Lung microvascular endothelial cell (primary cell): ENCODE measurements at places on chromosomes 1 and 21. TPM values are rescaled to one million over a fixed set of nuclear protein-coding genes. Genes with fewer than 3 reads are reported as not detected.

DNA sequence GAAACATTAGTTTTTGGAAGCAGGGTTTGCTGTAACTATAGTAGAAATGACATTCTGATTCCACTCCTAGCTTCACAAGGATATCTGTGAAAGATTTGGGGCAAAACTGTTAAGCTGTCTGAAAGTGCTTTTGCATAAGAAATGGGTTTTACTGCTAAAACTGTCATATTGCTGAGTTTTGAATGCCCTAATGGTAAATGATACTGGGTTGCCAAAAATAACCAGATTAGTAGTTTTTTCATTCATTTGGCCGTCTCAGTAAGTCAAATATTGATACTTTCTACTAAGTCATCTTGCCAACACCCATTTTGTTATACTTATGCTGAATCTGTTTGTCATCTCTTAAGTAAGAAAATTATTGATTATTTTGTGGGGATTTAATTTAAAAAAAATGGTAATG lies 399 bp upstream of the PTPRC start:
- no peak for DNase-seq

GRCh38 chr1:10361515-10361914 lies 37.3 kb upstream of the PGD start:
- DNase-seq: no peak

The CFAP74 gene
- not detected in 2 replicates for total RNA-seq

DNA sequence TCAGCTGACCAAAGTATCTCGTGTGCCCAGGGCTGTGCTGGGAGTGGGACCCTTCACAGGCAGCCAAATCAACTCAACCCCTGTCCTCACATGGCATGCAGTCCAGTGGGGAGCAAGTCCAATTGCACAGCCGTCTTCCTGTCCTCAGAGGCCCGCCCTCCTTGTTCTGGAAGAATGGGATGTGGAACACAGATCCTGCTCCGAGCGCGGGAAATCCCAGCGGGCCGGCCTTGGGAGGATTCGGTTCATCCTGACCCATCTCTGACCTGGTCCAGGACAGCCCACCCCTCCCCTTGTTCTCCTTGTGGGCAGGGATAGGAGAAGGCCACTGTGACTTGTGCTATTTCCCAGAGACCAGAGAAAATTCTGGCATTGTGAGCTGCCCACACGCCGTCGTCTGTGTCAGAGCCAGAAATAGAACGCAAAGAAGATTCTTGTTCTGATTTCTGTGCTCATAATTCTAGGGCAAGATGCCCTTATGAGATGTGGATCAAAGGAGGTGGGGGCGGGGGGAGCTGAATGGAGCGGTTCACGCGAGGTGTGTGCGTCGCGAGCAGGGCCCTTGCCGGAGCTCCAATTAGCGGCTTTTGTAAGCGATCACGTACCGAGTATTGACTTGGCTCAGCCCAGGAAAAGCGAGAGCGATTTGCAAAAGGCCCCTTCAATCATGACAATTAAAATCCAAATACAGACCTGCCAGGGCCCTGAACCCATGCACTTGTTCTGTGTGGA lies 79.2 kb downstream of the AJAP1 start:
- no peak for DNase-seq

DNA sequence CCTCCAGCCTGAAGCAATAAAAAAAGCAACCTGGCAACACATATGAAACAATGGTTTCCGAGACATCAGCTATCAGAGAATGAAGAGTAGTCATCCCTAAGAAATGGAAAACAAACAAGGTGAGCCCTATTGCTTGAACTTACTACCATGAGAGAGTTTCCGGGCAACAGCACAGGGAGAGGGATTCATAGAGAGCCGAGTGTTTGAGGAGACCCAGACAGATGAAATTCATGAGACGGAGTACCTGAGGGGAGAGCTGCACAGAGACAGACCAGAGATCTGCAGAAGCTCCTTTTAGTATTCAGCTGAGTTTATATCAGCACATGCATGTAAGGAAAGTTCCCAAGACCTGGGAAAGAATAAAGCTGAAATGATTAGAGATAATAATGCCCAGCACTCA lies 19.8 kb downstream of the CRB1 start:
- DNase-seq: no peak

GRCh38 chr1:36835017-36835695 lies 199.2 kb downstream of the GRIK3 start:
- DNase-seq: no peak

DNA sequence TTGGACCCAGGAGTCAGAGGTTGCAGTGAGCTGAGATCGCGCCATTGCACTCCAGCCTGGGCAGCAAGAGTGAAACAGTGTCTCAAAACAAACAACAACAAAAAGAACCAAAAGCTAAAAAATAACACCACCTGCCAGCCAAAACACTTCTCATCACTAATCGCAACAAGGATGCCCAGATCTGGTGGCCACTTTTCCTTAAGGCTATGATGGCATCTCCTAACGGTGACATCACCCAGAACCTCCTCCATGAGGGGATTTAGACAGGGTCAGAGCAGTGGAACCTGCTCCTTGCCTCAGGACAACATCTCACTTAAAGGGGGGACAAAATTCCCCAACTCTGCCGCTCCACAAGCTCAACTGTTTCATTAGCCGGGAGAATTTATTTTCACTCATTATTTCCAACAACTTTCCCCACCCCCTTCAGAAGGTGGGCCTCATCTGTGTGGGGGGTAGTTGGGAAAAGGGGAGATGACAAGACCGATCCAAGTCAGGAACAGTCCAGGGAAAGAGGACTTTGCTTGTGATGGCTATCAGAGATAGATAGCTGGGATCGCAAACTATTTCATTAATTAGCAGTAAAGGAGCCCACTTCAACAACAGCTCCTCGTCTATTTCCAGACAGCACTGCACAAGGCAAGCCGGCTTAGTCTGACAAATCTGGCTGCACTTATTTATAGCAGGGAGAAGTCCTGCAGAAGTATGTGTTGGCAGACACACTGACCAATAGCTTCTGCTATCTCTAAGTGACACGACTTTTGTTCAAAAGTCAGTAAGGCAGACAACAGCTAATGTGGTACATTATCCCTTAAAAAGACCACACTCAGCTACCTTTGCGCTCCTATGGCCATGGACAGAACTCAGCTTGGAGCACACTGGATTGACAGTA lies 2.6 kb downstream of the PABPC4 start:
- DNase-seq: peak; percentile 47

- DNase-seq: no peak
Observed at GRCh38 chr1:168565825-168566224, 10.6 kb upstream of the XCL1 start.

- no peak for DNase-seq
Observed at GRCh38 chr1:51607681-51608095, 9.2 kb upstream of the OSBPL9 start.

The CA14 gene
- total RNA-seq: not detected in 2 replicates

DNA sequence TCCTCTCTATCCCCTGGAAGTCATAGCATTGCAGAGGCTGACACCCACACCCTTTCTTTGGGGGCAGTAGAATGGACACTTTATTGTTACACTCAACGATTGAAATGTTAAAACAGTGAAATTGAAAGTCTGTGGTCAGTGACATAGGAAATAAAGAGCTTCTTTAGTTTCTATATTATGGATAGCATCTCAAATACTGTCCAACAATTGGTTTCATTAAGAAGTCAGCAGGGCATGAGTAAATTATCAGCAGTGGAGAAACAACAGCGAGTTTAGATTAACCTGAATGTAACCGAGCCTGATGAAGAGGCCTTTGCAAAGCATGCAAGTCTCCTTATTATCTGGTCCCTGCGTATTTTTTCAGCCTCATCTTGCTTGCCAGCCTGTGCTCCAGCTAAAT lies 350.7 kb downstream of the NTNG1 start:
- DNase-seq: no peak

The ARTN gene
- total RNA-seq: not detected in 2 replicates

The WNT9A gene
- 0.87 and 0.99 TPM in 2 replicates for total RNA-seq

The KRTAP10-10 gene
- not detected in 2 replicates for total RNA-seq

The BRINP3 gene
- total RNA-seq: not detected in 2 replicates

DNA sequence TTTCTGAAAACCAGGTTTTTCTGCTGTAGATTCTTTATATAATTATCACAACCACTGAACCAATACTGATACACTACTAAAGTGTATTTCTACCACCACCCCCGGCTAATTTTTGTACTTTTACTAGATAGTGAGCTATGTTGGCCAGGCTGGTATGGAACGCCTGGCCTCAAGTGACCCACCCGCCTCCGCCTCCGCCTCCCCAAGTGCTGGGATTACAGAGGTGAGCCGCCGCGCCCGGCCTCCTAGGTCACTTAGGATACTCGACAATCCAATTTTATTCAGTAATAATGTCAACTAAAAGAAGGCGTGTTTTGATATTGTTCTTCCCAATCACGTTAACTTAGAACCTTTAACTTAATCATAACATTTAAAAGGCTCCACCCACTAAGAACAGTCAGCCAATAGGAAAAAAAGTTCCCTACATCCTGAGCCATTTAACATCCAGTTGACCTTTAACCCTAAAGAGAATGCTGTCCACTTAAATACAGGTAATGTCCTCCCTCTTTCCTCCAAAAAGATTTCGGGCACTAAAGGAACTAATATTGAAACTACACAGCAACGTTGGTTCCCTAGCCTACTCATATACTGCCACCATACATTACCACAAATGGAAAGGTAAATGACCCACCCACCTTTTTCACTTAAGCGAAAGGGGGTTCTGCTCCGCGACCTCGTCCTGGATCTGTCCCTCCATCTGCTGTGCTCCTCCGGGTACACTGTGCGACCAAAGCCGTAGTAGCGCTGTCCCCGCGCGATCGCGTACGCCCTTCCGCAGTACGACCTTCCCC lies 1.2 kb downstream of the RSRP1 start:
- peak; percentile 57 for DNase-seq

GRCh38 chr1:165259236-165259635 lies 97.3 kb downstream of the LMX1A start:
- no peak for DNase-seq

DNA sequence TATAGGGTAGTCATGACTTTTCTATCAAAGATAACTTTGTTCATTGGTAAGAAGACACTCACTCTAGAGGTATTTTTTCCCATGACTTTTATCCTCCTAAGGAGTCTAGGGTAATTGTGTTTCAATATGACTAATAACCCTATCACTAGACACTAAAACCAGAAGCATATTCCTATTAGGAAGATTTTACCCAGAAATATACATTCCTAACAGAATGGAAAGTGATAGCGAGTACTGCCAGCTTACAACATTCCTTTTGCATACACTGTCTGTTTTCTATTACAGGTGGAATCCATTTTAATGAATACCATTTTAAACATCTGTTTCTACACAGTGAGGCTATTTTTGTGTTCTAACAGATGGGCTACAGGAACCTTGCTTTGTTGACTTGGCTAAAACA lies 31.4 kb upstream of the C1orf185 start:
- DNase-seq: no peak

DNA sequence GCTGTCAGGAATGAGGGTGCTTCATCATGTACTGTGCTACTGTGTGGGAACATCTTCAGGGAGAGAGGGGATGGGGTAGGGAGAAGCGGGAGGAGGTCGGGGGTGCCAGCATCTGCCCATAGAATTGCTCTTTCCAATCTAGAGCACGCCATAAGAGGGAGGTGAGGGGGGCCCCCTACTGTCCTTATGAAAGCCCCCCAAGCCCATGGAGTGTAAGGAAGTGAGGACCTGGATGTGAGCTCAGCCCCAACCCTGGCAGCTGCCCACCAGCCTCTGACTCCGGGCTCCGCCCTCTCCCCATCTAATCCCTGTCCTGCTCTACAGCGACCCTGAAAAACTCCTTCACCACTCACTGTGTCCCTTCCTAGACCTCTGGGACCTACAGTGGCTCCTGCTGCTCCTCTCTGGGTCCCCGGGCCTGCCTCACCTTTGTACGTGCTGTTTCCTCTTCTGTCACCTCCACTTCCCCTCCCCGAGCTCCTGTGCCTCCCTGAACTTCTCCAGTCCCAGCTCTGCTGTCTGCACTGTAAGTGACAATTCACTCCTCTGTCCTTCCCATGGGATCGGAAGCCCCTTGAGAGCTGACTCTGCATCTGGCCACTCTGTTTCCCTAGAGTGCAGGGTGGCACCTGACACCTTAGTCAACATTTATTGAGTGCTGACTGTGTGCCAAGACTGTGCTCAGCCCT lies 269.4 kb downstream of the PTPRU start:
- no peak for DNase-seq

DNA sequence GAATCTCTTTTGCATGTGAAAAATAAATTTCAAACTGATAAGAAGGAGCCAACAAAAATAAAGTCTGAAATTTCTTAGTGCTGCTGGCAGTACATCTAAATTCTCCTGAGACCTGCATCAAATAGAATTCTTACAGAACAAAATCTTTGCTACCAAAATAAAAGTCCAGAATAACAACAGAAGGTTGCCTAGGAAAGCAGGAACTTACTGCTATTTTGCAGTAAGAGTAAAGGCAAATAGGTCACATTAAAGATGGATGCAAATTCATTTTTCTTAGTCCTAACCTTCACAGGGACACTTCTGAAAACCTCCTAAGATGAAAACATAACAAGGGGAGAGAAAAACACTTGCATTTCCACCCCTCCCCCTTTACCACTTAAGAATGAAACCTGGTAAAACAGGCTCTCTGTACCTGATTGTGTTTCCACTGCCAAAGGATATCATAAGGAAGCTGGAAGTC lies 59.0 kb downstream of the RUSC1 start:
- DNase-seq: peak; percentile 50

The GSTM1 gene
- not detected in 2 replicates for total RNA-seq

DNA sequence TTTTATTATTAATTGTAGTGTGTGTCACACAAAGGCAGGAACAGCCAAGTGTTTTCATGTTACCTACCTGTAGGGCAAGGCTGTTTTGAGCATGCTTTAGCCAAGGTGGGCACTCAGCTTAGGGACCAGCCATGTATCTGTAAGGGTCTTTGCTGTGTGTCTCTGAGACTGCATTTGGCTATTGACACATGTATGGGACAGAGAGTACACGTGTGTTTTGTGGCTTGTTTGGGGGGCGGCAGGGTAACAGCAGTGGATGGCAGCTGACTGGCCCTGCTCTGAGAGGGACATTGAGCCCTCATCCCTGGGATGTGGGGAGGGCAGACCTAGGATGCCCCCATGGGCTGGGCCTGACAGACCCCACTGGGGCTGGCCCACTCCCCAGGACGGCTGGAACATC lies 6.9 kb downstream of the CATSPER4 start:
- no peak for DNase-seq

The PKP1 gene
- total RNA-seq: under 0.01 TPM in 1 of 2 replicates, not detected in the other

DNA sequence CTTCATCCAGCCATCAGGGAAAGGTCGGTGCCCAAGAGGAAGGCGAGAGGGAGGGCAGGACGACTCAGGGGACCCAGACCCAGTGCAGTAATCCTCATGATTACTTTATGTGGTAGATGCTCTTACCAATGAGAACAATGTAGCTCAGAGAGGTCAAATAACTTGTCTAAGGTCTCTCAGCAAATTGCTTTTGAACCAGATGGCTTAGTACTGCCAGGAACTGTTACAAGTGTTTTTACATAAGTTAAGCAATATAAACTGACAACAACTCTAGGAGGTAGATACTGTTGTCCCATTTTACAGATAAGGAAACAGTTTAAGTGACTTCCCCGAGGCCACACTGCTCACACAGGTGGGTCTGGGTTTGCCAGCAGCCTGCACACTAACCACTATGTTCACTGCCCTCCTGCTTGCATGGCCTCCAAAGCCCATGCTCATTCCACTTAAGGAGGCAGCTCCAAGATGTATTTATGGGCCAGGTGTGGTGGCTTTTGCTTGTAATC lies 111.7 kb downstream of the LACTBL1 start:
- DNase-seq: no peak

The SYCP1 gene
- total RNA-seq: not detected in 2 replicates
